Stimulated activated CD4-positive, alpha-beta T cell treated with anti-CD3 and anti-CD28 coated beads, Interleukin-4, amount 100 ng/mL, for 4 hours (primary cell): ENCODE measurements at places on chromosomes 2 and 18.

GRCh38 chr2:10722252-10722825 is 909 bp downstream of the ATP6V1C2 start:
- no peak for DNase-seq

DNA sequence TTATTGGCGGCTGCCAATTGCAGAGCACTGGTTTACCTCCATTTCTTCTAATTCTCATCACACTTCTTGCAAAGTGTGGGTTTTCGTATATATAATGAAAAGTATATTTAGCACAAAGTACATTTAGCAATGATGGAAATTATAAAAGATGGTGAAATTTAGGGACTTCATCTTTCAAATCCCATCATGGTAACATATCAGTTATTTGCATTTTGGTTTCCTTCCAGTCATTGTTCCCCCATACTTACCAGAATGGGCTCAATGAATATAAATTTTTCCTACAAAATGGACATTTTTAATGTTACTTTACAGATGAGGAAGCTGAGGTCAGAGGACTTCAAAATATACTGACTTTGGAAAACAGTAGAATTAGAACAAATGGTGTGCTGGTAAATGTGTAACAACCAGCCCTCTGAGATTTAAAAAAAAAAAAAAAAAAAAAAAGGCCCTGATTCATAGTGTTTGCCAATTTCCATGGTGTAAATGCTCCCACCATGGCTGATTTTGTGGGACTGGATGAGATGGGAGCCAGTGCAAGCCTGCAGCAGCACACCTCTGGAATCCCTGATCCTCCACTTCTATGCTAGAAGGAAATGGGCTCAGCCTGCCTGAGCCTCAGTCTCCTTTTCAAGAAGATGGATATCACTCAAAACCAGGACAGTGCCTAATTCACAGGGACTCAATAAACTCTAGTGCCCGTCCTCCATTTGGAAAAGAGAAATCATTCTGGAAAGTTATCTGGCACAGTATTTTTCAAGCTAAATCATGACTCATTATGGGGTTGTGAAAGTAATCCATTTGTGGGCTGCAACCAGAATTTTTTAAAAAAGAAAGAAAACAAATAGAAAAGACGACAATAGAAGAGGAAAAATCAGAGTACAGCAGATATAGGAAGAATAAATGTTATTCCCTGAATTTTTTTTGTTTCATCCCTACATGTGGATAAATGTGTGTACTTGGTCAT is 34.0 kb downstream of the LBH start:
- DNase-seq = no peak

- DNase-seq = no peak
Observed at GRCh38 chr18:45549290-45549689, 66.0 kb upstream of the SLC14A2 start.

DNA sequence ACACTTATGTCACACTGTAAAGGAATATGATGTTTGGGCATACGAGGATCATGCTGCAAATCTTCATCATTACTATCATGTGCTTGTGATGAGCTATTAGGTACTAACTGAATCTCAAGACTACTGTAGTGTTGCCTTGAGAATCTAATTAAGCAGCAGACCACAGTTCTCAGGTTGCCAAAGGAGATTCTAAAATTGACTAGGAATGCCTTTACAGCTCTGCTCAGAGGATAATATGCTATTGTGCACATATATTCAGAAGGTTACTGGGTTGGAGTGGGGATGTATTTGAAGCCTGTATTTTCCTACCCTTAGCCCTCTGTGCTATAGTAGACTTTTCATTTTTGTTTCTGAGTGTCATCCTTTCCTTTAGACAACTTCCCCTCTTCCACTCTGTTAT is 175.1 kb downstream of the CDH19 start:
- no peak for DNase-seq

DNA sequence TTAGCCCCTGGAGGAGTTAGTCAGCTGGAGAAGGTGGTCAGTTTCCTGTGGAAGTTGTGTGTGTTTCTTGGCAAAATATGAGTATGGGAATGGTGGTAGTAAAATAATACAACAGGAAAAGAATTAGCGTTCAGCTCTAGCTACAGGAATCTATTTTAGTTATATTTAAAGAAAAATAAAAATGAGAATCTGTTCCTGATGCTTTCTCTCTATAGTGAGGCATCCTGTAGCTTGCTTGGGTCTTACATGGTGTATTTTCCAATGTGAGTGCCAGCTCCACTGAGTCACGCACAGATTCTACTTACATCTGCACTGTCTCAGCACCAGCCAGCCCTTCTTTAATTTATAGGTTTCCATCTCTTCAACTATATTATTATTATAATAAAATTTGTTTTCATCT is 132.2 kb downstream of the BIRC6 start:
- no peak for DNase-seq

GRCh38 chr2:119823734-119824334 is 64.1 kb downstream of the PTPN4 start:
- peak; percentile 15 for DNase-seq

DNA sequence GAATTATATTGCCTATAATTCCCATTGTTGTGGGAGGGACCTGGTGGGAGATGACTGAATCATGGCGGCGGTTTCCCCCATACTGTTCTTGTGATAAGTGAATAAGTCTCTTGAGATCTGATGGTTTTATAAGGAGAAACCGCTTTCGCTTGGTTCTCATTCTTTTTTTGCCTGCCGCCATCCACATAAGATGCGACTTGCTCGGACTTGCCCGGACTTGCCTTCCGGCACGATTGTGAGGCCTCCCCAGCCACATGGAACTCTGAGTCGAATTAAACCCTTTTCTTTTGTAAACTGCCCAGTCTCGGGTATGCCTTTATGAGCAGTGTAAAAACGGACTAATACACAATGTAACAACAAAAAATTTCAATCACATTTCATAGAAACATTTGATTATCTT is 115.8 kb downstream of the C2orf74 start:
- DNase-seq = no peak

GRCh38 chr2:29281086-29281915 is 166.1 kb downstream of the CLIP4 start:
- no peak for DNase-seq

DNA sequence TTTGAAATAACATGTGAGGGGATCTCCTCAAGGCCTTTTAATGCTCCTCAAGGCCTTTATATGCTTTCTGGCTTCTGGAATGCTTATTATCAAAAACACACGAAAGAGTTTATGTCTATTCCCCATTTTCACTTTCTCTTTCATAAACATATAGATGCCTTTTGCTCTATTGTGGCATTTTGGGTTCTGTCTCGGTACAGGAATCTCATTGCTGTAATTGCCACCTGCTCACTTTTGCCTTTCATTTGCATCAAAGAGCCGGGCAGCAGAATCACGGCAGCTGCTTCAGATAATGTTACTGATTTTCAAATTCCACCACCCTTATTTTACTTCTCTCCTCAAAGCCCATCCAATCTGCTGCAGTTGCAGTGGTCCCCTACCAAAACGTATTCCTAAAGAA is 54.8 kb upstream of the LPIN2 start:
- DNase-seq = no peak

DNA sequence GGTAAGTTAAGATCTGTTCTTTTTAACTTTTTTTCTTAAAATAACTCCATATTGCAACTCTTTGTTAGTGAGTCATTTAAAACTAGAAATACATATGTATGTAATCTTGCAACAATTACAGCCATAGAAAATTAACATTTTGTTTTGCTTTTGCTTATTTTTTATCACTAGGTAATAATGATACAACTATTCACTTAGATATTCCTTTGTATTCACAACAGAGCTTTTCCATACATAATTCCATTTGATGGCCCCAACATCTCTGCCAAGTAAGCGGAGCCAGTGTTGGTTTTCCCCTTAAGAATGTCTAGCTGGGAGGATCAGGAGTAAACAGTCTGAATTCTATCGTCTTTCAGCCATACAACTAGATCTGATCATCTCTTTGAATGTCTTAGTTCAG is 16.1 kb downstream of the SPP2 start:
- DNase-seq = no peak

DNA sequence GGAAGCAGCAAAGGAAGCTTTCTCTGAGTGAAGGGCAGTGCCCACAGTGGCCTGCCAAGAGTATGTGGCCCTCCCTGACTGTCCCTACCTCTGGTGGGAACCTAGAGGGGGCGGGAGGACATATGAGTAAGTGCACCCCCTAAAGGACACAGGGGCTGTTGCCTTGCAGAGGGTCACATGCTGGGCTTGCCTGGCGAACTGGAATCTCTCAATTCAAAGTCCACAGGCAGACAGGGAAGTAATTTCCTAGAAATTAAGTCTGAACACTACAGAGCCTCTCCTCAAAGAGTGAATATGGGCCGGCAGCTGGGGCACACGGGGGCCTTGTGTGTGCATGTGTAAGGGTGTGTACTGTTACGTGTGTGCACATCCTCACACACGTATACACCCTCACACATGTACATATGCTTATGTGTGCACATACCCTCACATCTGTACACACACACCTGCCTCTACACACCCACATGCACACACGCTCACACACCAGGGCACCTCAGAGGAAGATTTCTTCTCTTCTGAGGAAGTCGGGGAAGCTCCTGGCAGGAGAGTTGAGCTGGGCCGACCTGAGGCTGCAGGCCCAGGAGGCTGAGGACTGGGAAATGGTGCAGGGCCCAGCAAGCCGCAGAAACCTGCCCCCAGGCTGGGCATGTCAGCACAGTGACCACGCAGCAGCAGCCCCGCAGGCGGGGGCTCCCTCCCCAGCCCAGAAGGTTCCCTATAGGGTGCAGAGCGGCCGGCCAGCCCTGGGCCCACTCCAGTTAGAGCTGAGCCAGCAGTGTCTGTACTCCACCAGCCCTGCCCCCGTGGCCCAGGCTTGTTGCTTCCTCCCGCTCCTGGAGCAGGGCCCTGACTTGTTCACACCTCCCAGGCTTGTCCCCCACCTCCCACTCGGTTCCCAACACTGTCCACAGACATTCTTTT is 77.4 kb upstream of the TAF1B start:
- DNase-seq = no peak

- no peak for DNase-seq
Observed at GRCh38 chr2:29290293-29291047, 175.3 kb downstream of the CLIP4 start.

- no peak for DNase-seq
Observed at GRCh38 chr18:25348386-25349130, 3.4 kb downstream of the ZNF521 start.

- no peak for DNase-seq
Observed at GRCh38 chr2:178363252-178363651, 87.7 kb downstream of the PRKRA start.

DNA sequence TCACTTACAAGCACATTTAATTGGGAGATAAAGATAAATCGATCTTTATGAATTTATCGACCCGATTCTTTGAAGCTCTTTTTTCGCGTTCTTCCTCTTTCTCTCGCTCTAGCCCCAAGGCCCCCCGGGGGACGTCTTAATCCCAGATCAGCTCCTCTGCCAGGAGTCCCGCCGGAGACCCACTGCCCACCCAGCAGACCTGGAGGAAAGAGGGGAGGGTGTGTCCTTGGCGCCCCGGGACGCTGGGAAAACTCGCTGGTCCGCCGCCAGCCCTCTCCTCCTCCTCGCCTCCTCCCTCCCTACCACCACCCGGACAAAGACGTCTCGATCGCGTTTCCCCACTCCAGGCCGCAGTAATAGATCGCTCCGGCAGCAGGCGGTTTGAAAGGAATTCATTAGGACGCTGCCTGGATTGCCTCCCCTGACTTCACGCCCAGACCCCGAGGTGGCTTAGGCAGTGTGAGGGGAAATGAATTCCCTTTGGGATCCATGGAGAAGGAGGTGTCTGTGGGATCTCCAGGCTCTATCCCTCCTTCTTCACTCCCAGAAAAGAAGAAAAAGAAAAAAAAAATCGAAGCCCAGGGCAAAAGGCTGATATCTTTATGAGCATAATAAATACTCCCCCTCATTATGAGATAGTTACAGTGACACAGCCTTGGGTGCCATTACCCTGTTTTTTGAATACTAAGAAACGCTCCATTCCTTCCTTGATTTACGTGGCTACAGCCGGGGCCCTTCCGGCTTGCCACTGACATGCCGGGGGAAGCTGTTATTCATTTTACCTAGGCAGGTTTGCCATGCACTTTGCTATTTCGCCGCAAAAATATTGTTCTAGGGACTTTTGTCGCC is 1.8 kb upstream of the GBX2 start:
- no peak for DNase-seq

GRCh38 chr18:73891572-73892421 is 255.8 kb downstream of the FBXO15 start:
- DNase-seq = no peak

- DNase-seq = no peak
Observed at GRCh38 chr2:105803337-105803736, 58.6 kb downstream of the NCK2 start.

- DNase-seq = no peak
Observed at GRCh38 chr2:85662899-85663593, 5.0 kb downstream of the SFTPB start.

DNA sequence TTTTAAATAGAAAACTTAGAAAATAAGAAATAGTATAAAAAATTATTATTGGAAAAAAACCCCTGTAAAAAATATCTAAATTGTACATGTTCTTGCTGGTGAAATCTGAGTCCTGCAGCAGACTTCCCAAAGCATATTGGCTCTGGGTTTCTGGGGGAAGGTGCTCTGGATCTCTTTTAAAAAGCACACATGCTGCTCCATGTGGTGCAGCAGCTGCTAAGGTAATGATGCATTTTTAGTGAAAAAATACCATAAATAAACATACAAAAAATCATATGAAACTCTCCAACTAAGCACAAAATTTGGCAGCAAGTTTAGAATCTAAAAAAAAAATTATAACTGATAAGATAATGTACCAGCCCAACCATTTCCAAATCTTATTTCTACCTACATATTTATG is 216.5 kb downstream of the GPD2 start:
- DNase-seq = no peak

- no peak for DNase-seq
Observed at GRCh38 chr2:161139098-161139987, 20.9 kb upstream of the TANK start.

- no peak for DNase-seq
Observed at GRCh38 chr2:41928526-41928925, 119.3 kb upstream of the PKDCC start.

GRCh38 chr18:48563027-48563426 is 24.2 kb downstream of the CTIF start:
- DNase-seq = no peak

- DNase-seq = no peak
Observed at GRCh38 chr2:216535454-216535995, 36.9 kb downstream of the RPL37A start.

DNA sequence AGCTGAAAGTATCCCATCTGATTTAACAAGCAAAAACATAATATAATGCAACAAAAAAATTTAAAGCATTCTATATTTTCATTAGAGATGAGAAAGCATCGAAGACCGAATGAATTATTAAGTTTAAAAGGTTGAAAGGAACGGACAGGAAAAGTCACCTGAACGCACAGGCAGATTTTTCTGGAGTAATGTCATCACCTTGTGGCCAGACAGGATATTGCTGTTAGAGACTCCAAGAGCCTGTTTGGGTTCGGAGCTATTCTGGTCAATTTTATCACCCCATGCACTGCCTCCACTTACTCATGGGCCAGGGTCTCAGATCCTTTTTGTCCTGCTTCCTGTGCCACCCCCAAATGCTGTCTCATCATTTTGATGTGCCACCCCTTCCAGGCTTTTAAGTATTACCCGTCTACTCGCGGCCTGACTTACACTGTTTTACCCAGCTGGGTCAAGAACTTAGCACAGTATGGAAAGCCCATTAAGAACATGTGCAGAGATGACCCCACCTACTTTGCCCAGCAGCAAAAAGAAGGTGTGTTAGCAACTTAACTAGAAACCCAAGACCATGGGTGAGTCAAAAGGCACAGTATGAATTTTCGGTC is 27.3 kb downstream of the GKN2 start:
- DNase-seq = no peak

GRCh38 chr18:6052449-6052913 is 157.2 kb upstream of the TMEM200C start:
- no peak for DNase-seq
